ENCODE measurements at places on chromosomes 7 and 10.

DNA sequence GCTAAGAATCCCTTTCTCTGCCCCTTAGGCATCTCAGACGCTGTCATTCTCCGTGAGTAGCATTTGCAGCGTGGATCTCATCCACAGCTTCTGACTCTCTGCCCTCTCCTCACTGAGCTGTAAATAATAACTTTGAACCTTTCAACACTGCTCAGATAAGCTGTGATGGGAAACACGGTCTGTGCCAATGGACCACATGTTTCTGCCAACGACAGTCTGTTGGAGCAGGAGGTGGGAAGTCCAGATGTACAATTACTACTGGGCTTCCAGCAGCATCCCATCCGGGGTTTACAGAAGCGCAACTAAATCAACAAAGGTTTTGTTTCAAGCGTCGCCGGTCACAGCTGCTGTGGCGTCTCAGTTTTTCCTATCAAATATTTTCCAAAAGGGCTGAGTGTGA is 1110.6 kb downstream of the TYW1 start:
- DNase-seq, result no peak

DNA sequence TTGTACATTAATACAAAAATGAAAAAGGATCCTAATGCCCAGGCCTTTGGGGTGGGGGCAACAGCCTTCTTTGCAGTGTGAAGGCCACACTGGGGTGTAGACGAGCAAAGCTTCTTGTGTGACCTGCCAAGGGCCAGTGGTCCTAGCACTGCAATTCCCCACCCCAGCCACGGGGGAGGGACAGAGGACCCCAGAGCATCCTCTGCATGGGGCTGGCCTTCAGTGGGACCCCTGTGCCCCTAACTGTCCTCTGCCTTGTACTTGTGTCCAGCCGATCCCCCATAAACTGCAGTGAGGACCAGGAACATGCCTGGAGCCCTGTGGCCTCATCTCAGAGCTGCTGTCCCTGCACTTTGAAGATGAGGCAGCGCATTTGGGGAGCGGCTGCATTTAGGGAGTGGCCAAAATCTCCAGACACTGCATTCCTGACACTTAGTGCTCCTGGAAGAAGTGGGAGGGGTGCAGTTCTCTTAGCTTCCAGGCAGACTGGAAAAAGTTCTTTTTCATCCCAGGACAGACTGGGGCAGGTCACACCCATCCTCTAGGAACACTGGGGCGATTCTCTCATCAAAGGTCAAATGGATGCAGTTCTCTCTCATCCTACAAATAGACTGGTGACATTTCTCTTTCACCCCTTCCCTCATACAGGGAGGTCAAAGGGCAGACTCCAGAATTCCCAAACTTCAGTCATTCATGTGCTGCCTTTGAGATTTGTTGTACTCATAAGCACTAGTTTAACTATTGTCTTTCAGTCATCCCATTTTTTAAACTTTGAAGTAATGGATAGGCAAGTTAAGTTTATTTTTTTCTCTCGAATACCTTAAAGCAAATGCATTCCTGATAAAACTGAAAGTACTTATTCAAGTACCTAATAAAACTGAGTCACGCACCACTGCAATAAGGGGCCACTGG is 922 bp upstream of the MYO1G start:
- no peak for DNase-seq

DNA sequence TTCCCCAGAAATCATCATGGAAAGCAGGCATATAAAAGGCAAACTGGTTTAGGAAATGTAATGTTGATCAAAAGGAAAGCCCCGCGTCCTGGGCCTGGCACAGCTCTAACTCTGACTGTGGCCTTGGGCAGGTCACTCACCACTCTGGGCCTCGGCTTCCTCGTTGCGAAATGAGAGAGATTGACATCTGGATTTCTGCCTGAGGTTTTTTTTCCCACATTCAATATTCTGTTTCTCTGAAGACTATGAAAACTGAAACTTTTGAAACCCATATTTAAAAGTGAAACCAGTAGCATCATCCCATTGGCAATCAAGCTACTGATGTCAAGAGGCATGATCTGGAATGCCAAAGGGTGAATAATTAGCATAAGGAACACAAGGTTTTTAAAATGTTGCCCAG is 369.7 kb upstream of the NPVF start:
- DNase-seq, result no peak

DNA sequence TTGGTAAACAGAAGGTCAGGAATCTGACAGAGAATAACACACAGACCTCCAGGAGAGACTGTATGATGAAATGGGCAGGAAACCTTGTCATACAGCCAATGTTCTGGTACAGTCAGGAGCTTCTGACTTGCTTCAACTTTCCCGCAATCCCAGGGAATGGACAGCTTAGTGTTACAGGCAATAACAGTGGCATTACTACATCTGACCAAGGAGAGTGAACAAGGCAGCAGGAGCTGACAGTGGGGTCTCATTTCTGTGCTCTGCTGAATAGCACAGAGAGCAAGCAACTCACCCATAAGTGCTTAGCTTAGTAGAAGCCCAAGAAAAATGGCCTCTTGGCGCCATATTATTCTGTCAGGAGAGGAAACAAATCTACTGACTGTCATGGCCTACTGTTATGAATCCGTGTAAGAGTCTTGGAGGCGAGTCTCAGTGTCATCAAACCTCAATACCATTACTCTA is 186.2 kb upstream of the MTPN start:
- DNase-seq, result no peak

Data from mucosa of gallbladder (tissue), 1 donor.